Right cardiac atrium (tissue), 5 donors: ENCODE measurements at places on chromosomes 4 and X.

DNA sequence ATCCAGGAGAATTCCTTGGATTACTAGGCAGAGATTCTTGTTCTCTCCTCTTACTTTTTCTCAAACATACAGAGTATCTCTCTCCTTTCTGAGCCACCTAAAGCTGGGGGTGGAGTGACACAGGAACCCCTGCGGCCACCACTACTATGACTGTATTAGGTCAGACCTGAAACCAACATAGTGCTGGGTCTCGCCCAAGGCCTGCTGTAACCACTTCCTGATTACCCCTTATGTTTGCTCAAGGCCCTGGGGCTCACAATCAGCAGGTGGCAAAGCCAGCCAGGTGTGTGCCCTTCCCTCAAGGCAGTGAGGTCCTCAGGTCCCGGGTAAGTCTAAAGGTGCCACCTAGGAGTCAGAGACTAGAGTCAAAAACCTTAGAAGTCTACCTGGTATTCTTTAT, 166.4 kb downstream of the PARM1 start:
- no peak for DNase-seq

DNA sequence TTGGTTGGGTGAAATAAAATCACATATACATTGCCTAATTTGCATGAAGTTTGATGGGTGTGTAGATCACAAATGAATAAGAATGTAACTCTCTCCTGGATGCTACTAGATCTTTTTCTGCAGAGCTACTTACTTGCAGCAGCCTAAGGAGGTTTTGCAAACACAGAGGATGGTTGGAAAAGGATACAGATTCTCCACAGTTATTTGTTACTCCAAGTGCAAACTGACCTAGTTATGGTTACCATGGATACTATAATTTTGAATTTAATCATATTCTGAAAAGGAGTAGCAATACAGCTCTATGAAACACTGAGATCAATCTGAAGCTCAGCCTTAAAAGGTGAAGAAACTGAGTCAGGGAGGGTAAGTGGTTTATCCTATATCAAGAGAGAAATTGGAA, 9.1 kb upstream of the ARHGEF38 start:
- no peak for DNase-seq

- no peak for DNase-seq
Observed at GRCh38 chr4:40241026-40241425, 44.2 kb downstream of the RHOH start.

- peak; percentile 47 for DNase-seq
Observed at GRCh38 chrX:63657821-63658220, 127.2 kb downstream of the ARHGEF9 start.

- no peak for DNase-seq
Observed at GRCh38 chr4:58658701-58659100, 1548.5 kb upstream of the IGFBP7 start.

GRCh38 chr4:18106620-18107019, 85.1 kb upstream of the LCORL start:
- no peak for DNase-seq

DNA sequence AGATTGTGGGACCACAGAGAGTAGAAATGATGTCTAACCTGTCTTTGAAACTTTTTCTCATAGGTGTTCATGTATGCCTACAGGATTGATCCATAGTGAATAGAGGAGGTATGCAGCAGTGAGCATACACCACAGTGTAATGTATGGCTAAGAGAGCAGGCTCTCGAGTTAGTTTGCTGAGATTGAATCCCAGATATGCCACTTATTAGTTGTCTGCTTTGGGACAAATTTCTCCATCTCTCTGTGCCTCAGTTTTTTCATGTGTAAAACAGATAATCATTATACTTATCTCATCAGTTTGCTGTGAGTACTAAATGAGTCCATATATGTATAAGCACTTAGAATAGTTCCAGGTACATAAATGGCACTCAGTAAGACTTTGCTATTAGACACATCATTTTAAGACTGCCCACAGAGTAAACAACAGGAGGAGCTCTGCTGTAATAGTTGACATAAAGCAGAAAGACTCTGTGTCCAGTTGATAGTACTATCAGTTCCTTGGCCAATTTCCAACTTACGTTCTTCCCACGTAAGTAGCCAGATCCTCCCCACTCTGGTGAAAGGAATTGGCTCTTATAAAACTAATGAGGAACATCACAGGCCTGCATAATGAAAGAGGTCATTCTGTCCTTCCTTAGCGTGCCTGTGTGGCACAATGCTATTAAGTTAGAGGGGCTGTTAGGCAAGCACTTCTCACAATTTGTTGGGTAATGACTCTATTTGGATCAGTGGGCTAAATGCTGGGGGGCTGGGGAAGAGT, 20.7 kb upstream of the RNF150 start:
- no peak for DNase-seq

DNA sequence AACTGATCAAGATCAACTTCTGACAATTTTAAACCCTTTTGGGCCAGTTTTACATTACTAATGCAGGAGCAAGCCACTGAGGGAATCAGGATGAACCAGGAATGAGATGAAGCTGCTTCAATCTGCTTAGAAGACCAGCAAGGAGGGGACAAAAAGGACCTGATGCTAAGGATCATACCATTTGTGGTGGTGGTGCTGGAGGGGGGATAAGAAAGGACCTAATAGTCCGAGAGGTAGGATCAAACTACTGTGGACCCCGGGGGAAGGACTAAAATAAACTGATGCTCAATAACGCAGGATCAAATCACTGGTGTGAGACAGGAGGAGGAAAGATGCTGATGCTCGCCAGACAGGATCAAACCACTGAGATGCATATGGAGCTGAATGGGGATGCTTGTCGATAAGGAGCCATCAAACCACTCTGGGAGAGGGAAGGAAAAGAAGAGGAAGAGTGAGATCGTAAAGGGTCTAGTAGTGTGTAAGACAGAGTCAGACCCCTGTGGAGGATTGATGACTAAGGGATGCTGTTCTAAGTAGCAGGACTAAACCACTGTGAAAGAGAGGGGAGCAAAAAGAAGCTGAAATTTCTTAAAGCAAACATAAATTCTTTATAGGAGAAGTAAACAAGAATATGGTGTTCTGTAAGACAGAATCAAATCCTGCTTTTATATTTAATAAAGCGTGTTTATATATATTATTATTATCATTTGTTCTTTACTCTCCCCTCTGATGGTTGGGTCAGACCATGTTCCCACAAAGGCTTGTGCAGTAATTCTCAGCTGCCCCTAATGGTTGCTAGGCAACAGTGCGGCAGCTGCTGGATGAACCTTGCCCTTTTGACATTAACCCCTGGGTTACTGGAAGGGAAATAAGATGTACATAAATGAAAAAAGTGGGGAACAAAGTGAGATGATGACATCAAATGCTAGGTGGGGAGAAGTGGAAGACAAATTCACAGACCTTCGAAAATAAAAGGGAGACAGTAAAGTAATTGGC, 432.5 kb upstream of the FGF16 start:
- DNase-seq, result no peak

GRCh38 chrX:54066841-54067240, 22.6 kb upstream of the PHF8 start:
- DNase-seq, result no peak

GRCh38 chr4:57280481-57280880, 170.3 kb upstream of the IGFBP7 start:
- no peak for DNase-seq

- peak; percentile 13 for DNase-seq
Observed at GRCh38 chr4:89939994-89940393, 45.3 kb downstream of the MMRN1 start.

- DNase-seq, result no peak
Observed at GRCh38 chrX:123755107-123755506, 22.3 kb upstream of the THOC2 start.

DNA sequence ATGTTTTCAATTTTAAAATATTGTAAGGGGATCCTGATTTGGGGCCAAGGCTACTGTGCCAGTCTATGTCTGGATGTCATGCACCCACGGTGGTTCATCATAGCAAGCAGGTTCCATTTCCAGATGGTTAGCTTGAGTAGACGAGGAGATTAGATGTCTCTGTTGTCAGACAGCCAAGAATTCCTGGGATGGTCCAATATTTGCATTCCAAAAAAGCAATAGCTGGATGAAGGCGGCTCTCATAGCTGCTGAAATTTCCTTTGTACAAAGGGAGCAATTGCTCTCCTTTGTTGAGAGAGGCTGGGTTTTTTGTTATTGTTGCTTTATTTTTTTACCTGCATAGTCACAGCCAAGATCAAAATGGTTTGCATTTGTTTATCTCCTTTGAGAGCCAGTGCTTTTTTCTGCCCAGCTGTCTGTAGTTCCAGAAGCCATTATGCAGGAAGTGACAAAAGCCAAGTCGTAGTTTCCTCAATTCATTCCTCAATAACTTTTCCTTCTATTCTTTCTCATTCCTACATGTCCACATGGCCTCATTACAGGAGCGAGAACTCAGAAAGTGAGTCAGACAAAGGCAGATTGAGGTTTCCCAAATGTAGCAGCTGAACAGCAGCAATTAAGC, 107.9 kb downstream of the MMRN1 start:
- DNase-seq, result no peak

DNA sequence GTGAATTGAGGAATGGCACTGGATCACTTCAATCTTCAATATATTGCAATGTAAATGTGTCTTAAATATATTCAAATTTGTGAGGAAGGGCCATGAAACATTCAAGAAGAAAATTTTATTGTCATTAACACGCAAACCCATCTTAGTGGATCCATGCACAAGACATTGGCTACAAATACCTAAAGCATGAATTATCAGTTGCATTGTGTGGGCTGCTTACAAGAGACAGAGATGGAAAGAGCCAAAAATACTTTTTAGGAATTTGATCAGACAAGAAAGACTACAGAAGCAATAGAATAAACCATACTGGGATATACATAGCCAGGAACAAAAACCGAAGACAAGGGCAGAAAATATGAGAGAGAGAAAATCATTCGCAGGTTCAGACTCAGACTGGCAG, 616.2 kb upstream of the GRIA3 start:
- DNase-seq, result no peak

- DNase-seq, result no peak
Observed at GRCh38 chr4:147313108-147313507, 167.8 kb upstream of the EDNRA start.

DNA sequence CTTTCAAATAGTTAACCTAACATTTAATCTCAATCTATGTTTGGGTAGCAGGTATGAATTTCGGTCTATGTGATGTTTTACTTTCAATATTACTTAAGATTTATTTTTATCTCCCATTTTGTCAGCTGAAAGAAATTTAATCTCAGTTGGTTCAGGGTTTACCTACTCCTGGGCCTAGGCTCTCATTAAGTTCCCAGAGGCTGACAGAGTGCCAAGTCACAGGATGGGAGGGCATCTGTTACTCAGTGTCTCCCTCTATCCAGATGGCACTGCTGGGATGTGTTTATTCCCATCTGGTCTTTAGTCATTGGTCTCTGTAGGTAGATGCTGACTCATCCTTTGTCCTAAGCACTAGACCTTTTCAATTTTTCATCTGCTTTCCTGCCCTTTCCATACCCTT, 129.4 kb upstream of the ARSJ start:
- DNase-seq, result no peak

GRCh38 chrX:101823236-101823635, 108.6 kb downstream of the ZMAT1 start:
- DNase-seq, result no peak

DNA sequence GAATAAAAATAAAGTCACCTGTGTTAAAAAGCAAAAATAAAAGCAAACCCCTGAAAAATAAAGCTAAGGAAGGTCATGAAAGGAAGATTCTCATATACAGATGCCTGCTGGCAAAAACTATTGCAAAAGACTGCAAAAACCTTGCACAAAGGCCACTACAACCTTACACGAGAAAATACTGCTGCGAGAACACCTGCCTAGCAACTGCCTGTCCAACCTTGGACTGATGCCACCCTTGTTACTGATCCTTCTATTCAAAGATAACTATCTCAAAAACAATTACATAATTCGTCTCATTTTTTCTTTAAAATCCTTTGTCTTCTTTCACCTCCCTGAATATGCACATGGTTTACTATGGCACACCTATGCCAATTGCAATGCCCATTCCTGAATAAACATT, 49.6 kb downstream of the SLC2A9 start:
- no peak for DNase-seq

GRCh38 chr4:114613560-114613959, 15.0 kb downstream of the UGT8 start:
- no peak for DNase-seq

- no peak for DNase-seq
Observed at GRCh38 chrX:46683048-46683447, 75.9 kb downstream of the SLC9A7 start.

GRCh38 chr4:1793496-1793840, 375 bp downstream of the FGFR3 start:
- peak; percentile 84 for DNase-seq

DNA sequence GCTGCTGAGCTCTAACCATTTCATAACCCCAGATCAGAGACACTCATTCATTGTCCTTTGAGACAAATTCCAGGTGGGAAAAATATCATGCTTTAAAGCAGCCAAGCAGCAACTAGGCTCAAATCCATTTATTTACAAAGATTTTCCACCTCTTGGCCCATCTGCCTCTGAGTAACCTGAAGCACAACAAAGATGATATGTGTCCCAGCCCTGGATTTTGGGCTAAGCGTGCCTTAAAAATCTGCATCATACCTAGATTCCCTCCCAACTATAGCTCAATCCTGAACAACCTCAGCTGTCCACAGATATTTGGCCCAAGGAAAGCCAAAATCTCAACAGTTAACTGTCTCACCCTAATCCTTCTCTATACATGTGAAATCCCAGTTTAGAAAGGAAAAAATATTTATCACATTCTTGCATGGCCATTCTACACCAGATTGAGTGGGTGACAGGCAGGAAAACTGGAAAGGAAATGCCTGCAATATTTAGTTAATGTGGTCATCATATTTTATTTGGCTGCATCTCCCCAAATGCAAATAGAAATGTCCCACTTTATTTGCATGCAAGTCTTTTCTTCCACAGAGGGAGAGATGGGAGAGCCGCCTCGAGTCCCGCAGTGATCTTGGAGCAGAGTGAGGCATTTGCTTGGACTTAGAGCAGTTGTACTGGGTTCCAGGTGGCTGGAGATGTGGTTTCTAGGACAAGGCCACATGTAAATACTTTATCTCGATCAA, 146.4 kb upstream of the EOLA2 start:
- no peak for DNase-seq

GRCh38 chr4:37754410-37755185, 68.4 kb upstream of the RELL1 start:
- no peak for DNase-seq

DNA sequence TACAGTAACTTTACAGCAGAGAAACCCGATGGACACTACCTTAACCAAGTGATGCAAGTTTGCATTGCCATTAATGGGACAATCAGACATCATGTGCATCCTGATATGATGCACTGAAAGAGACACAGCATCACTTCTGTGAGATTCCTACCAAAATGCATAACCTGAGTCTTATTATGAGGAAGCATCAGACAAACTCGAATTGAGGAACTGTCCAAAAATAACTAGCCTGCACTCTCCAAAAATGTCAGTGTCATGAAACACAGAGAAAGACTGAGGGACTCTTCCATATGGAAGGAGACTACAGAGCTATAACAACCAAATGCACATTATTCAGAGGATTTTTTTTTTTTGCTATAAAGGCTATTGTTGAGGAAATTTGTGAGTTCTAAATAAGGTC, 66.6 kb upstream of the IQSEC2 start:
- no peak for DNase-seq

- DNase-seq, result no peak
Observed at GRCh38 chr4:100056701-100057100, 106.6 kb upstream of the H2AZ1 start.

GRCh38 chrX:151516538-151517187, 46.8 kb upstream of the PASD1 start:
- no peak for DNase-seq

GRCh38 chrX:116272322-116272721, 101.8 kb downstream of the AGTR2 start:
- DNase-seq, result no peak

GRCh38 chr4:105572296-105572695, 19.9 kb downstream of the ARHGEF38 start:
- no peak for DNase-seq
